WTC11 (cell line): ENCODE measurements at places on chromosomes 3 and 15. TPM values are rescaled to one million over a fixed set of nuclear protein-coding genes. Genes with fewer than 3 reads are reported as not detected.

GRCh38 chr3:45066109-45066801 lies 40.2 kb downstream of the CLEC3B start:
- DNase-seq: no peak

SEMA3F gene
- 49.0 to 52.0 TPM (median 52.0 TPM) in 3 replicates for total RNA-seq

GRCh38 chr3:119403201-119403600 lies 60.2 kb downstream of the TMEM39A start:
- no peak for DNase-seq

SPATA12 gene
- total RNA-seq: 0.18 to 0.39 TPM (median 0.37 TPM) in 3 replicates

TRNT1 gene
- 17.2 to 18.8 TPM (median 17.9 TPM) in 3 replicates for total RNA-seq

DNA sequence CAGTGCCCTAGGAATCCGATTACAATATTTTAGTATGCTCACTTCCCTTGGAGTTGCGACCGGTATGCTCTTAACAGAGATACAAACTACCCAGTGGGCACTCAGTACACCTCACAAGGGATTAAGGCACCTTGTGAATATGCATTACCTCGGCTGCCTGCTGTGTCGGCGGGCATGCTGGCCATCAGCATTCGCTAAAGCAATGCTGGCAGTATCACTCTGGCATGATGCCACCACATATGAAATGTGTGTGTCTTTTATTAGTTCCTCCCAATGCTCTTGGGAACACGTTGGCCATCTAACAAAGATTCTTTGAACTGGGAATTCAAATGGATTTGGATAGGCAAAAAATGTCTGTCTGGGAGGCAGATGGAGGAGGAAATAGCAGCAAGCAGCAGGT lies 67.4 kb upstream of the FOXB1 start:
- DNase-seq: no peak

DNA sequence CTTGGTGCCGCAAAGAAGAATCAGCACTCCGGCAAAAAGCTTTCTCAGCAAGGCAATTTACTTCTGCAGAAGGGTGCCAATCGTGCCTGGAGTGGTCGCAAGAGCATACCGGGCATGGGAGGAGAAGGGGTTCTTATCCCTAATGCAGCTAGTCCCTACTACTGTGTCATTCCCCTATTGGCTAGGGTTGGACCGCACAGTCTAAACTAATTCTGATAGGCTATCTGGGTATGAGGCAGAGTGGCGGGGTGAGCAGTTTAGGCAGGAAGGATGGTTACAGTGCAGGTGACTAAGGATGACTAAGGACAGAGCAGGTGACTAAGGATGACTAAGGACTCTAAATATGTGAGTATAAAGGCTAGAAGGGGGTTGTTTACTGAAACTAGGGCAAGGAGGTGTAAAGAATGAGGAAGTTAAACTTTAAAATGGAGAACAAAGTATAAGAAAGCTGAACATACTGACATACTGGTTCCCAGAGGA lies 52.9 kb downstream of the PGBD4 start:
- no peak for DNase-seq

PLA2G4B gene
- 5.5 to 11.0 TPM (median 7.9 TPM) in 3 replicates for total RNA-seq

DNA sequence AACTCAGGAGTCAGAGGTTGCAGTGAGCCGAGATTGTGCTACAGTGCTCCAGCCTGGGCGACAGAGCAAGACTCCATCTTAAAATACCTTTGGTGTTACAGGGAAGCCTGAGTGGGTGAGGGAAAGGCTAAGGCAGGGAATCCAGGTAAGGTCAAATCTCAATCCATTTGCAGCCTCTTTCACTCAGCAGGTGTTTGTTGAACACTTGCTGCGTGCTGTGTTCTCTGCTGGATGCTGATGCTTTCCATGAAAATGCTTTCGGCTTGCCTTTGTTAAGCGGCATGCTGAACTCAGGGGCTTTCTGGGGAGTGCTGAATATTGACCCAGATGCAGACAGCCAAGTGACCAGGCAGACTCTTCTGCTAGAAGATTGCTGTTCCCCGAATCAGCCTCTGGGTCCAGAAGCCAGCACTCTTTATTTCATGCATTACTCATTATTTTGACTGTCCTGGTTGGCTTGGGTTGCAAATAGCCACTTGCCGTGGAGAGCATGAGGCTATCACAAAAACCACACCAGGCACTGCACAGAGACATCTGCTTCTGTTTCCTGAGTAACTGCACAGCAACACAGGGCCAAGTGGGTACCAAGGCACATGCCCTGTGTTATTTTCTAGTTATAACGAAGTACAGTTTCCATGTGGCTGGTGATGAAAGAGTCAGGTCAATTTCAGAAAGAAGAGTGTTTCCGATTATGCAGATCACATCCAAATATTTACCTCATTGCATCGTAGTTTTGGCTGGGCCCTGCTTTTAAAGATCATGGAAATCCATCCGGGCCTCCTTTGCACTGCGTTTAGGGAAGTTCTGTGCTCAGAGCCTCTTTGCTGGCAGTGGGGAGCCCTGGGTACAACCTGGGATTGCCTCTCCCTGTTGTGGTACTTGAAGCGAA lies 88.6 kb downstream of the THSD4 start:
- peak; percentile 71 for DNase-seq

DNA sequence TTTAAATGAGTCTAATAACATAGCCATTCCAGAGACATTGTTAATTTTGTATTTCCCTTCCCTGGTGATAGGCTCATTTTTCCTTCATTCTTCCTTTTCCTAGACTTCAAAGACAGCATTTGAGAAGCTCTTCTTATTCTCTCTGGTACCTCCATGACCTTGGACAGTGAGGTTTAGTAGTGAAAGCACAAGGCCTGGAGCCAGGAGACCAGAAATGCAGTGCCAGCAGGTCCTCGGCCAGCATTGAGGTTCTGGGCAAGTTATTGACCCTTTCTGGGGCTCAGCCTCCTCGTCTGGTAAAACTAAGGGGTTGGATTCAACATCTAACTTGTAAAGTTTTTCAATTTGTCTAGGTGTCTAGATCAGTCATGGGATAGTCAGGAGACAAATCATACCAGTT lies 146.9 kb downstream of the SV2B start:
- DNase-seq: no peak

MLH1 gene
- total RNA-seq: 46.4 to 47.2 TPM (median 47.2 TPM) in 3 replicates

DNA sequence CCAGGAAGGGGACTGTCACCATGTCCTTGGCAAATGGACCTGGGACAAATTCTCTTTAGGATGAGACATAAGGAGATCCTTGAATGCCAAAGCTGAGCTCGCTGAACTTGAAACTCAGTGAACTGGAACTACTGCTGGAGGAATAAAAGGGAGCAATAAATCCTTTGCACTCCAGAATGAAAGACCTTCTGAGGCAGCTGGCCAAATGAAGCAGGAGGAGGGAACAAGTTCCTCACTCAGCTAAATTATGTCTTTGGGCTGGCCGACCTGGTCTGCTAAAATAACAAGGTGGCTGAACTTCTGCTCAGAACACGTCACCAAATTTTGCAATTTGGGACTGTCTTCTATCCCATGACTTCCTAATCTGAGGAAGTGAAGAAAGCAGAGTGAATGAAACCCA lies 314.7 kb downstream of the LPP start:
- no peak for DNase-seq

SMCO1 gene
- total RNA-seq: not detected in 3 replicates

DNA sequence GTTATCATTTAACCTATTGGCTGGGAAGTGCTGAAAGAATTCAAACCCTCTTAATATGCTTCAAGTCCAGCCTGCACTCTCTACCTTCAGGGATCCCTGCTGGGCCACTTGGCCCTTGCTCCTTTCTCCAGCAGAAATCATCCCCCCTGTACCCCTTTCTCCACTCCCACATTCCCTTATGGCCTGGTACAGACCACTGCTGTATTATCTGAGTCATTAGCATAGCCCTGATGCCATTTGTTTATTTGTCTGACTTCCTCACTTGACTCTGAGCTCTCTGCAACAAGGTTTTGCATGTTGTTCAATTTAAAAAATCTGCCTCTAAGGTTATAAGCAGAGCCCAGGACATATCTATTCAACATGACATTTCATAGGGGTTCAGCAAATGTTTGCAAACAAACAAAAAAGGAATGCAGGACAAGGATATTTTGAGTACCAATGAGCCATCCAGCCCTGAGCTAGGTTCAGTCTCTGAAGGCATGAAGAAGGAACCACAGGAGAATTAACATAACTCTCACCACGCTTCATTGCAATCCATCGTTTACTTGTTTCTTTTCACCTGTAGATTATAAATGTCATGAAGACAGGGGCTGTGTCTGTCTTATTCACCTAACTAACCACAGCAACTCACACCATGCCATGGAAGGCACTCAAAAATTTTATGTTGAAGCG lies 26.6 kb upstream of the HES1 start:
- DNase-seq: no peak

- no peak for DNase-seq
Observed at GRCh38 chr3:160170409-160171370, 54.5 kb upstream of the C3orf80 start.

FBXW12 gene
- 1.9 to 2.5 TPM (median 2.0 TPM) in 3 replicates for total RNA-seq

DNA sequence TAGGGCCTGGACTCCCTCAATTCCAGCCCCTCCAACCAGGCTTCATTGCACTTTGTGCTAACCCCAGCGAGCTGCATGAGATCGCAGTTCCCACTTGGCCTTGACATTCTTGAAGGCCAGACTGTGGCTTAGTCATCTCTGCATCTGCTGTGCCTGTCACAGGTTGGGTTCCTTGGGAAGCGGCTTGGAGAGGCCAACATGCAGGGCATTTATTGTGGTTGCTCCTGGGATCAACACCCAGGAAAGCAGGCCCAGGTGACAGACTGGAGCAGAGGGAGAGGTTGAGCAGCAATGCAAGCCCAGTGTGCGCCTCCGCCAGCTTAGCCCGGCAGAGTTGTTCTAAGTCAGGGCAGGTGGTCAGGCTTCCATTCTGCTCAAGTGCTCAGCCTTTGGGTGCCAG lies 10.5 kb downstream of the ABCF3 start:
- no peak for DNase-seq

GRCh38 chr3:142470826-142471225 lies 23.0 kb upstream of the XRN1 start:
- DNase-seq: no peak

GRCh38 chr15:64090527-64090926 lies 3.1 kb downstream of the CIAO2A start:
- no peak for DNase-seq

ZNF385D gene
- total RNA-seq: 8.5 to 9.6 TPM (median 9.0 TPM) in 3 replicates

RBPMS2 gene
- 195 to 210 TPM (median 202 TPM) in 3 replicates for total RNA-seq

DNA sequence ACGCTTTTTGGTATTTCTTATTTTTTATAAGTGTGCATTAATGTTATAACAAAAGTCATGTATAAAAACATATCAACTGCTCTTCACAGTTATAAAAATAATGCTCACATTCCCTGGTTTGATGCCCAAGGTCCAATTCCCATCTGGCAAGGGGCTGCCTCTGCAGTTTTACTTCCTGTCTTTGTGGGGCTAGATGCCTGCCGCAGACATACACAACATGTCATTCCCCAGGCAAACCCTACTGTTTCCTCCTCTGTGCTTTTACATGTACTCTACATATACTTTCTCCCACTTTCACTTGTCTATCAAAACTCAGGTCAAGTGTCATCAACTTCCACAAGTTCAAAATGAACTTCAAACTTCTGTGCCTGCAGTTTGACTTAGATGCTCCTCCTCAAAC lies 60.5 kb upstream of the ETV5 start:
- no peak for DNase-seq

DNA sequence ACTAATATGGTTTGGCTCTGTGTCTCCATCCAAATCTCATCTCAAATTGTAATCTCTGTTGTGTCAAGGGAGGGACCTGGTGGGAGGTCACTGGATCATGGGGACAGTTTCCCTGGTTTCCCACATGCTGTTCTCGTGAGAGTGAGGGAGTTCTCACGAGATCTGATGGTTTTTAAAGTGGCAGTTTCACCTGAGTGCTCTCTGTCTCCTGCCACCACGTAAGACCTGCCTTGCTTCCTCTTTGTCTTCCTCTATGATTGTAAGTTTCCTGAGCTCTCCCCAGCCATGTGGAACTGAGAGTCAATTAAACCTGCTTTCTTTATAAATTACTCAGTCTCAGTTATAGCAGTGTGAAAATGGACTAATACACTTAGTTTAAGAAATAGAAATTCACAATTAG lies 228.9 kb downstream of the CD47 start:
- no peak for DNase-seq

- no peak for DNase-seq
Observed at GRCh38 chr15:36284911-36285310, 294.5 kb upstream of the CDIN1 start.

DNA sequence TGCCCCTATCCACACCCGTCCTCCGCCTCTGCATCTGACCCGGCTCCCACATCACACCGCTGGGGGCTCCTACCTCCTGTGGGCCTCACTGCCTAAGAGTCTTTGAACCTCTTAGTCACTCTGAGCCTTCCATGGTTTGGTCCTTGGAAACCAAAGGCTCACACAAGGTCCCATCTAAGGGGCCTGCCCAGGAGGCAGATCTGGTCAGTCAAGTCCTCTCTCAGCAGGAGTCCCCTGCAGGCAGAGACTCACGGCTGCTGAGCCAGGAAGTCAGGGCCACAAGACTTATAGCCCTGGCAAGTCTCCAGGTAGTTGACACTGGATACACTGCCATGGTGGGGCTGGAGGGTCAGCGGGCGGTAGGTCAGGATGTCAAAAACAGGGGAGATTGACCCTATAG lies 31.2 kb upstream of the ALDH1L1 start:
- no peak for DNase-seq

DNA sequence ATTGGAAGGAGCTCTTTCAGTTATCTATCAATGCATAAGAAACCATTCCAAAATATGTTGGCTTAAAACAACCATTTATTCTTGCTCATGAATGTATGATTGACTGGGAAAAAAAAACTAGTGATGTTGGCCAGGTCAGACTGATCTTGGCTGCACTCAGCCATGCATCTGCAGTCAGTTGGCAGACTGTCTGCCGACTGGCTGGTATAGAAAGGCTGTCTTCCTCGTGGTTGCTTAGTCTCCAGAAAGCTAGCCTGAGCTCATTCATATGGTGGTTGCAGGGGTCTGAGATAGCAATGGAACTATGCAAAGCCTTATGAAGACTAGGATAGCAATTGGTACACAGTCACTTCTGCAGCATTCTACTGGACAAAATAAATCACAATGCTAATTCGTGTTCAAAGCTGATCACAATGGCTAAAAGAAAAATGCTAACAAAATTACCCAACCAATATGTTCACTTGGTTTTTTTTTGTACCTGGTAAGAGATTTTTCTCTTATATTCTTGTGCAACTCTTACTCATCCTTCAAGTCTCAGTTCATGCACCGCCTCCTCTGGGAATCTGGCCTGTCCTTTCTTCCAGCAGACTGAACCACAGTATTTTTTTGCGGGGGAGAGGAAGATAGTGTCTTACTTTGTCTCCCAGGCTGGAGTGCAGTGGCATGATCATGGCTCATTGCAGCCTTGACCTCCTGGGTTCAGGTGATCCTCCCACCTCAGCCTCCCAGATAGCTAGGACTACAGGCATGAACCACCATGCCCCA lies 126.8 kb downstream of the KCNAB1 start:
- DNase-seq: no peak

- DNase-seq: no peak
Observed at GRCh38 chr3:58868097-58868779, 181.6 kb downstream of the CFAP20DC start.

DNA sequence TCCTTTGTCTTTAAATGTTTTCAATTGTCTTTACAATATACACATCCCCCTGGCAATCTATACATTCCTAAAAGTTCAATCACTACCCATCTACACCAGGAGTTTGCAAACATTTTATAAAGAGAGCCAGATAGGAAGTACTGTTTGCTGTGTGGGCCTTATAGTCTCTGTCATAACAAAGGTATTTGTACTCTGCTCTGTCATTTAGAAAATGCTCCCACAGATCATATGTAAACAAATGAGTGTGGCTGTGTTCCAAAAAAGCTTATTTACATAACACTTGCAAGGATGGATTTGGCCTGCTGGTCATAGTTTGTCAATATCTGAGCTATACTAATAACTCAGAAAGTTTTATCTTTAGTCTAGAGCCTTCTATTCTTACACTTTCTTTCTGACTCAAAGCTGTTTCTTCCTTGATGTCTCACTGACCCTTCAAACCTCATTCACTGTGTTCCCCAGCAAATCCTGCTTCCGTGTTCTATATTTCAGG lies 511.9 kb downstream of the GBE1 start:
- DNase-seq: no peak

SFMBT1 gene
- 12.3 to 20.9 TPM (median 14.7 TPM) in 3 replicates for total RNA-seq
